NCI-H2081 treated with DMSO at 0.1 percent for 48 hours (cell line): ENCODE measurements at places on chromosomes 7 and 10.

- DNase-seq, result no peak
Measured at GRCh38 chr7:142311876-142312275, 54.0 kb upstream of the PRSS58 start.

- no peak for DNase-seq
Measured at GRCh38 chr7:151088019-151088855, 2.0 kb downstream of the AGAP3 start.

DNA sequence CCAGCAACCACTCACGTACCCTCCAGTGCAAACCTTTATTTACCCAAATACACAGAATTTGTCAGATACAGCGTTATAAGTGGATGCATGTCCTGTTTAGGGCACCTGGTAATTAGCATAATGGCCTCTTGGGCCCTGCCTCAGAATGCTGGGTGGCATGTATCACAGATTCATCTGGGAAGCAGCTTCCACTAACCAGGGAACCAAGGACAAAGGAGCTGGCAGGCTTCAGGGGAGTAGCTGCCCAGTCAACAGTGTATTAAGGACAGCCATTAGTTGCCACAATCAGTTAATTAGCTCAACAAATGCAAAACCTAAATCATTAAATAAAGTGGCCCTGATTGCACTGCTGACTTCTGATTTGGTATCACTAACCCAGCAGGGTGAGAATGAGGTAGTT, 105.7 kb downstream of the RAPGEF5 start:
- DNase-seq, result no peak

DNA sequence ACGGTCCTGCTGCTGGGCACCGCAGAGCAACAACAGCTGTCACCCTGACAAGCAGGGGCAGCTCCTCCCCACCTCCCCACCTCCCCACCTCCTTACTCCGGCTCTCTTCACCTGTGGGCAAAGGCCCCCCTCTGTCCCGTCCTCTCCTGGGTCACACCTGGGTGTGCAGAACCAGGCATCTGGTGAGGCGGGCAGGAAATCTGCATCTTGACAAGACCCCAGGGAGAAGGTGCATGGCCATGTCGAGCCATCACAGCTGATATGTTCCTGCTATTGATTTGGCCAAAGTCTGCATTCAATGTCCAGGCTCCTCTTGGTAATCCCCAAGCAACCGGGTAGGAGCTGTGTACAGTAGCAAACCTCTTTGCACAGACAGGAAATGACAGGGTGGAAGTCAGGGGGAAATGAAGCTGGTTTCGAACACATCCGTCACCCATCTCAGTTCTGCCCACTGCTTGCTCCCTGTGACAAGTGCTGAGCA, 554.2 kb downstream of the DNAJB6 start:
- no peak for DNase-seq
